RWPE2 (cell line): ENCODE measurements at places on chromosomes 4 and X.

- peaks cover 40% of the 10 kb centered on the region for H3K4me1 ChIP-seq
- peak; percentile 61 for DNase-seq
- H3K36me3 ChIP-seq, result peaks cover 28% of the 10 kb centered on the region
- no peaks in the 10 kb centered on the region for H3K27me3 ChIP-seq
- H3K27ac ChIP-seq, result peak overlapping the region; percentile 83
- no peak overlapping the region for H3K4me3 ChIP-seq
Measured at GRCh38 chr4:110165382-110166286, 32.8 kb downstream of the ELOVL6 start.

DNA sequence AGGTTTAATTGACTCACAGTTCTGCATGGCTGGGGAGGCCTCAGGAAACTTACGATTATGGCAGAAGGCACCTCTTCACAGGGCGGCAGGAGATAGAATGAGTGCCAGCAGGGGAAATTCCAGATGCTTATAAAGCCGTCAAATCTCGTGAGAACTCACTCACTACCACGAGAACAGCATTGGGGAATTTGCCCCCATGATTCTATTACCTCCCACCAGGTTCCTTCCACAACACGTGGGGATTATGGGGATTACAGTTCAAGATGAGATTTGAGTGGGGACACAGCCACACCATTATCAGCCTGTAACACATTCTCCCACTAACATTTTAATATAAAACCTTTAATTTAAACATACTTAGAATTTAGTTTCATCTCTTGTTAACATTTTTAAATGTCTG, 144.7 kb upstream of the SMIM10 start:
- H3K27ac ChIP-seq, result no peak overlapping the region
- DNase-seq, result no peak
- no peaks in the 10 kb centered on the region for H3K27me3 ChIP-seq
- no peaks in the 10 kb centered on the region for H3K36me3 ChIP-seq
- no peak overlapping the region for H3K4me3 ChIP-seq

GRCh38 chr4:31325300-31325699, 605.1 kb downstream of the PCDH7 start:
- H3K27ac ChIP-seq, result no peak overlapping the region
- no peak overlapping the region for H3K4me3 ChIP-seq
- no peak for DNase-seq
- no peaks in the 10 kb centered on the region for H3K27me3 ChIP-seq
- no peaks in the 10 kb centered on the region for H3K4me1 ChIP-seq

- H3K4me3 ChIP-seq, result no peak overlapping the region
- no peaks in the 10 kb centered on the region for H3K4me1 ChIP-seq
- no peaks in the 10 kb centered on the region for H3K27me3 ChIP-seq
- DNase-seq, result no peak
- H3K36me3 ChIP-seq, result no peaks in the 10 kb centered on the region
Measured at GRCh38 chr4:179858221-179858620, 2385.0 kb upstream of the TENM3 start.
